CD4-positive, alpha-beta T cell treated with Interleukin-10 for 1 hour (primary cell): ENCODE measurements at places on chromosomes 7 and 10.

- DNase-seq: no peak
These were observed 28.2 kb downstream of the IL2RA start for GRCh38 chr10:6033954-6034353.

DNA sequence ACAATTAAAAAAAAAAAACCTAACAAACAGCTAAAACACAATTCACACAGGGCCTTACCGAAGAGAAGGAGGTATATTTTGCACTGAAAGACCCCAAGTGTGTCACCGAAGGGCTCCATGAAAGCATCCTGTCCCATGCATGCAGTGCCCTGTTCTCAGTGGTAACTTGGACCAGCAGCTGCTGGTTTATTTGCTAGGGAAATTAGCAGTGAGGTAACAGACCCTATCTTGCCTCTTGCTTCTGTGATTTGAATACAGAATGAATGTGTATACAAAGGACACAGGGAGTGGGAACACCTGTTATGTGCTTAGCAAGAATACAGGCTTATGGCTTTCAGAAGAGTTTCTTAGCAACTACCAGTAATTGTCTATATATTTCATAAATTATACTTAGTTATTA lies at the start of gene HEPACAM2:
Gene HEPACAM2, minus strand, starts transcription at position 160 of the 400 bp plus-strand sequence.
- DNase-seq: no peak

- no peak for DNase-seq
These were observed 78.7 kb upstream of the MKLN1 start for GRCh38 chr7:131249003-131249402.

GRCh38 chr7:133513608-133514007 lies 260.7 kb downstream of the EXOC4 start:
- no peak for DNase-seq

DNA sequence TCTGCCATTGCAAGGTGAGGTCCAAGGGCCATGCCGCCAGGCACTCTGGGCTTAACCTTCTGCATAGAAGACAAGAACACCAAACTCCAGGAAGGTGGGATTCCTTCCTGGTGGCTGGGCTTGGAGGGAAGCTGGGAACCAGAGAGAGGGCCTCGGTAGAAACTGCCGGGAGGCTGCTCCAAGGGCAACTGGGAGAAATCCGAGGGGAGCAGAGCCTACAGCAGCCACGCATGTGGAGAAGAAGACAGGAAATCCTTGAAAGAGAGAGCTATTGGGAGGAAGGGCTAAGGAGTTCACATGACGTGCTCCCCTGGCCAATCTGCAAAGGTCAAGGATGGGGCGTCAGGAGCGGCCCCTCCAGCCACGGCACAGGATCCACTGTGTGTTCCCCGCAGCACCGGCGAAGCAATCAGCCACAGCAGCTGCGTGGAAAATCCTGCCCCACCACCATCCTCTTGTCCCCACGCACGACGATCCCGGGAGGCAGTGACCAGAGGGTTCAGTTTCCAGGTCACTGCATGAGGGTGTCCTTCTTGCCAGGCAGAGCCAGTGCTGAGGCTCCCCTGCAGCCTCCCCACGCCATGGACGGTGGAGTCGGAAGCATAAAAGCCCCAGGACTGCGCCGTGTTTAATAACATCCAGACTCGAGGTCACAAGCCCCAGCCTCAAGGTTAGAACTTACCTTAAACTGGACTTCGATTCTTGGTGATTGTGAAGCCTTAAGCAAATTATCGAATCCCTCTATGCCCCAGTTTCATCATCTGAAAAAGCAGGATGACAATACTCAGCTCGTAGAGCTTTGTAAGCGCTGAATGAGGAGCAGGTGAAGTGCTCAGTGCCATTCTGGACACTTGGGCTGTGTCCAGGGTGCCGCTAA lies 8.6 kb upstream of the PPP2R2D start:
- DNase-seq: no peak

DNA sequence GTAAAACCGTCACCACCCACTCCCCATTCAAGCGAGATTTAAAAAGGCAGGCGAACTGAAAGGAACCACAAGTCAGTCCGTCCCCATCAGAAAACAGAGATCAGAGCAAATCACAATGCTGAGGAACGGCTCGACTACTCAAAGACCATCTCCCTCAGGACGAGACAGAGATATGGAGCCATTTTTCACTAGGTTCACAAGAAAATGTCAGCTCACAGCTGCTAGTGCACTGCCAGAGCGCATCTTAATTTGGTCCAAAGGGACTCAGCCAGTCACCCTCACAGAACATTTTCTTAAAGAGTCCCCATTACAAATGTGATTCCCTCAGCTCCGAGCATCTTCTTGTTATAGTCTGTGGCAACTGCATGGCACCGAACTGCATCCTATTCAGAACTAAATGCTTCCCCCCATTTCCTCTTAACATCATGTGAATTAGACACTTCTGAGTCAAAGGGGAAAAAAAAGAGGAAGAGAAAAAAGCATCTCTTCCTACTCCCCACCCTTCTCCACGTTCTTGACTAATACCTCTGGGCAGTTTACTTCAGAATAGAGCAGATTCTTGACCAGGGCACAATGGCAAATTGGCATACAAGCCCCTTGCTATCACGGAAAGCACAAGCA lies 683.9 kb downstream of the MAGI2 start:
- DNase-seq: no peak

GRCh38 chr7:14504134-14504533 lies 398.4 kb downstream of the DGKB start:
- DNase-seq: no peak

DNA sequence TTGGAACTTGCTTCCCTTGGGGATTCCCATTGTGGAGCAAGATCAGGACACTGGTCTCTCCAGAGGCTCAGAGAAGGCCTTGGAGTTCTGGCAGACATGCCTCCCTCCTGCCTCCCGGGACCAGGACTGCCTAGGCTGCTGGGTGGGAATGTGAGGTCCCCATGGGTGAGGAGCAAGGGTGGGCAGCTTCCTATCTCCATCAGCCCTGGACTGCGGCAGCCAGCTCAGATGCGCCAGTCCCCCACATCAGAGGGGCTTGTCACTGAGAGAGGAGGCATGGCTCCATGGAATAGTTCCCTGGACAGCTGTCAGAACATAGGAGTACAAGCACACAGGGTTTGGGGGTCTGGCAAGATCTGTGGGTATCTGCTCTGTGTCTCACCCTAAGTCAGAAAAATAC lies 17.3 kb downstream of the GPR26 start:
- DNase-seq: no peak

DNA sequence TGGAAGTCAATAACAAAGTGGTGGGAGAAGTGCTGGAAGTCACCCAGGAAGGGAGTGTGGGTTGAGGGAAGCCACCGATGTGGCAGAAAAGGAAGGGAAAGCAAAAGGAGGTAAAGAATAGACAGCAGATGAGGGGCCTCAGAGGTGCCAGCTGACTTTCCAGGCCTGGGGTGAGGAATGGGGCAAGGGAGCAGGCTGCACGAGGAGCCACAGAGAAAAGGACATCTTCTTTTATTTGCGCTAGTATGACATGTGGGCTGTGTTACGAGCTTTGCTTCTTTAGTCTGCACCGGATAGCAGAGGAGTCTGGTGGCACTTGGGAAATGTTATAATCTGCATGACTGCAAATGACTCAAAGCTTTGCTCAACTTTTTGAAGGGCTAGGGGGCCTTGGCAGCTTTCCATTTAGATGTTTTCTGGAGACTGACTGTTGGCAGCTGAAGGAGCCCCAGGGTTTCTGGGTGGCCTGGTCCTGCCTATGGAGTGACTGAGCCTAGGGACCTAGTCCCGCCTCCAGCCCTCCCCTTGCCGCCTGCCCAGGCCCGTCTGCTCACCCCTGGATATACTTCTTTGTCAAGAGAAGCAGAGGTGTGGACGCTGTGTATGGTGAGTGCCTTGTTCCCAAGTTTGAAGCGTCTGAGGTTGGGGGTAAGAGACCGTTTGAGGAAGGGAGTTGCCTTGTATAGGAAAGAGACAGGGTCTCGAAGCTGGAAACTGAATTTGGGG lies 5.1 kb downstream of the PRXL2A start:
- no peak for DNase-seq

DNA sequence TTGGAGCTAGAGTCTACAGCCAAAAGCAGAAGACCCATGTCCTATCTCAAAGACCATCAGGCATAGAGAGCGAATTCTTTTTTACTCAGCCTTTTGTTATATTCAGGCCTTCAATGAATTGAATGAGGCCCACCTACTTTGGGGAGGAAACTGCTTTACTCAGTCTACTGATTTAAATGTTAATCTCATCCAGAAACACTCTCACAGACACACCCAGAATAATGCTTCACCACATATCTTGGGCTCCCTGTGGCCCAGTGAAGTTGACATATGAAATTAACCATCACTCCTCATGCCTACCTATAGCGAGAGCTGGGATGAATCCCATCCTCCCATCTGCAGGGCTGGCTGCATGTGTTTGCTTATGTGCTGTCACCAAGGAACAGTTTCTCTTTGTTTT lies 26.0 kb upstream of the SORCS3 start:
- DNase-seq: no peak

GRCh38 chr7:37758501-37759045 lies 75.0 kb downstream of the GPR141 start:
- DNase-seq: no peak

GRCh38 chr10:92142512-92142911 lies 148.4 kb downstream of the CPEB3 start:
- no peak for DNase-seq

DNA sequence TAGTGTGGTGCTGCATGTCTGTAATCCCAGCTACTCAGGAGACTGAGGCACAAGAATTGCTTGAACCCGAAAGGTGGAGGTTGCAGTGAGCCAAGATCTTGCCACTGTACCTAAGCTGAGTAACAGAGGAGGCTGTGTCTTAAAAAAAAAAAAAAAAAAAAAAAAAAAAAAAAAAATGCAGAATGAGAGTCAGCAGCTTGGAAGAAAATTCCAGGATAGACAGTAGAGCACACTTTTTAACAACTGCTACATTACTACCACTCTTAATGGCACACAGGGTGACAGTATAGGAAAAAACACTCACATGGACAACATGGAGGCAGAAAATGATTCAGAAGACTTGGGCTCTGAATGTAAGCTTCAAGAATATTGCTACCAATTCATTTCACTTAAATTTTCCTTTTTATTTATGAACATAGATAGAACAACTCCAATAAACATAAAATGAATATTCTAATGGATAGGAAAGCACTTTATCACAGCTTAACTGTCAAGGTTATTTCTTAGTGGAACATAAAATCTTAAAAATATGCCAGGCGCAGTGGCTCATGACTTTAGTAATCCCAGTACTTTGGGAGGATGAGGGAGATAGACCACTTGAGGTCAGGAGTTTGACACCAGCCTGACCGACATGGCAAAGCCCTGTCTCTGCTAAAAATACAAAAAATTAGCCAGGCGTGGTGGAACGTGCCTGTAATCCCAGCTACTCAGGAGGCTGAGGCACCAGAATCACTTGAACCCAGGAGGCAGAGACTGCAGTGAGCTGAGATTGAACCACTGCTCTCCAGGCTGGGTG lies 31.5 kb downstream of the CHCHD3 start:
- DNase-seq: no peak

GRCh38 chr7:18356191-18356645 lies 139.3 kb upstream of the HDAC9 start:
- peak; percentile 31 for DNase-seq

DNA sequence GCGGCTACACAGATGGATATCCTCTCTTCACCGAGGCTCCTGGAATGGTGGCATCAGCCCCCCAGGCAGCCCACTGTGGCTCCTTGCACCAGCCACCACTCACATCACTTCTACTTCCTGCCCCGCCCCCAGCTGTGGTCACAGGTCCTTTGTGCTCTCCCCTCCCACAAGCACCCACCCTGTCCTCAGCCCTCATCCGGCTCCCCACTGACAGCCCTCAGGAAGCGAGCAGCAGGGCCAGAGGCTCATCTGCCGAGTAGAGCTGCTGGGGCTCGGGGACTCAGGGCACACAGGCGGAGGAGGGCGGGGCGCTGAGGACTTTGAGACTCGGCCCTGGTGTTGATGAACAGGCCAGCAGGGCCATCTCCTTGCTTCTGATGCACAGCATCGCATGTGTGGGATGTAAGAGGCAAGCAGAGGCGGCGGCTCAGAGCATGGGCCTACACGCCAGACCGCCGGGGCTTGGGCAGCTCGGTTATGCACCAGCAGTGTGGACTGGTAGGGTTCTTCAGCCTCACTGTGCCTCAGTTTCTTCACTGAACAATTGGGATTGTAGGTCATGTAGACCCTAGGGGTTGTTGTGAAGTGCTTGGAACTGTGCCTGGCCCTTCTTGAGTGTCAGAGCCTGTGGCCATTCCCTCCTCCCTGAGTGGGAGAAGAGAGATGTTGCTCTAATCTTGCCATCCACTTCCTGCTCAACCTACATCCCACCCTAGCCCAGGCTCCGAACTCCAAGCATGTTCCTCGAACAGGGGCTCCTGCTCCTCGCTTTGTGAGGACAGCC lies at the start of gene PRF1:
Gene PRF1, minus strand, starts transcription at position 77 of the 784 bp plus-strand sequence. CDS start 1,839 bp downstream, outside the sequence.
- DNase-seq: peak; percentile 85

GRCh38 chr7:138878051-138878450 lies 80.1 kb upstream of the ATP6V0A4 start:
- no peak for DNase-seq

DNA sequence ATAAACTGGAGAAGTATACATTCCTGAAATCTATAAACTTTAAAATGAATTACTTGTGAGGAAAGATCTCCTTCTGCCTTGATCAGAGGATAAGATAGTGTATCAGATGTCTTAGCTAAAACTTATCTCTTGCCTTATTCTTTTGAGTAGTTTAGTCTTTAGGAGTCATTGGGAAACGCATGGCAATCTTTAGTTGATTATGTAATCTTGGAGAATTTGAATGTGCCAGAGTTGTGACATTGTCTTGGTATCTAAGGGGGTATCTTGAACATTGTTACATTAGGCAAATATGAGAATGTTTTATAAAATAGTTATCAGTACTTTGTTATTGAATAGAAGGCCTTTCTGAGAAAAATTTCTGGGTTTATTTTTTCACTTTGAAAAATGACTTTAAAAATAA lies 61.6 kb upstream of the ADRA2A start:
- no peak for DNase-seq

- DNase-seq: no peak
These were observed 201.2 kb upstream of the ZMIZ1 start for GRCh38 chr10:78867555-78867939.

DNA sequence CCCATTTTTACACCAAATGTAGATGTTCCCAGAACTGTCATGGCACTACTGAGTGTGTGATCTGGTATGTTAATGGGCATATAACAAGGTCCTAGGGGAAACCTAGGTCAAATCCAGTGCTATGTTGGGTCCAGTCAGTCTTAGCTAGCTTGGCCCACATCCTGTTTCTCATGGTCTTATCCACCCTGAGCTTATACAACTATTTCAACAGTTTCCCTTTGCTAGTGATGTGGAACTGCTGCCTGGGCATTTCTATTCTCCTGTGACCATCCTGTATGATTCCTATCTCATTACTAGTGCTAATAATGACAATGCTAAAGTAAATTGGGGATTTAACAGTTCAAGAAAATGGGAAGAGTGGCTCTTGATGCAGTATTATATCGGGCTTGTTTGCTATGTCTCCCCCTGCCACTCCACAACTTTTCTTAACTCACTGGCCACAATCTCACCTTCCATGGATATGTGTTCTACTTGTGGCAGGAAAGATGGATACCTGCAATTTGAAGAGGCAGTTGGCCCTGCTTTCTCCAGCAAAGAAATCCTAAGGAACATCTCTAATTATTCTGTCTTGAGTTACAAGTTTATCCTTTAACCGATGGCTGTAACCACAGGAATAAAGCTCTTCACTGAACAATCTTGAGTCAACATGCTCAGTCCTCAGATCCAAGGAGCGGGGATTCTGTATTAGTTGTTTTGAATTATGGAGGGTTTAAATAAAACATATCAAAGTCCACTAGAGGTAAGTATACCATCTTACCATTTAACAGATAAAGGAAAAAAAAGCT lies 707.8 kb downstream of the XPNPEP1 start:
- no peak for DNase-seq
